ENCODE measurements at places on chromosomes 4 and X.

DNA sequence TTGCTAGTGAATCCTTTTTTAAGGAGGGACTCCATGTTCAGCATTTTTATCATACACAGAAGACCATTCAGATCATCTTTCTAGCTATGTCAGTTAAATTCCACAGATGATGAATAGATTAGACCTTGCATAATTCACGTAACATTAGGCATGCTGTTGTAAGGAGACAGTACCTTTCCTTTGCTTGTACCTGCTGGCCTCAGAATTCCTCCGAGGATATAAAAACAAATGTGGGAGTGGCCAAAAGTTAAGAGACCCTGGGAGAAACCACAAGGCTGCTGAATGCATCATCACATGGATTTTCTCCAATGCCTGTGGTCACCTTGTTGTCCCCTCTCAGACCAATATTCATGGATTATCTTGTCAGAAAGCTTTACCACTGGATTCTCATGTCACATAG, 201.4 kb downstream of the MAGEB17 start:
- peak; percentile 8 for DNase-seq

DNA sequence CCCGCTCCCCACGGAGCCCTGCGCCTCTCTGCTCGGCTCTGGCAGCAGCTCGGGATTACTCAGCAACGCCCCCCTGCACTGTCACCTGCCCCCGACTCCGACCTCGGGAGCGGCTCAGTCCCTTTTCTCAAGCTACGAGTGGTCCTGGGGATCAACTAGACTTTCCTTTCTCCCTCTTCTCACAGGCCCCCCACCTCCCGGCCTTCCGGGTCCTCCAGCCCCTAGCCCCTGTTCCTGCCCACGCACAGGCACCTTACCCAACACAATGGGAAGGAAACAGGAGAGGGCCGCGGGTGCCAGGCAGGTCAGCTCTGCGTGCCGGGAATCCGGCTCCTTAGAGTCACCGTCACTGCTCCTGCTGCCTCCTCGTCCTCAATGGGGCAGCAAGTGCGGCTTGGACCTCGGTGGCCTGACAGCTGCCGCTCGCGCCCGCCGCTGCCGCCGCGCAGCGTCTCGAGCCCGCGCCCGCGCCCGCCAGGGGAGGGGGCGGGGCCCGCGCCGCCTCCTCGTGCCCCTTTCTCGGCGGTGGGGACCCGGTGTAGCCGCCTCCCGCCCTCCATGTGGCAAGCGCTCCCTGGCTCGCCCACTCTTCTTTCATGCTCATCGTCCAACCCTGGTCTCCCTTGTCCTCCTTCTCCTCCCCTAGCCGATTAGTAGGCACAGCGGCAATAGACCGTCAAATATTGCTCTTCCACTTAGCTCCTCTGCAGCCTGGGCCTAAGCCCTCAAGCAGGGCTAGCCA, at the start of gene RAB9B:
Gene RAB9B, minus strand, starts transcription at position 455 of the 742 bp plus-strand sequence. CDS start 6,473 bp downstream, outside the sequence.
- DNase-seq: peak; percentile 18

DNA sequence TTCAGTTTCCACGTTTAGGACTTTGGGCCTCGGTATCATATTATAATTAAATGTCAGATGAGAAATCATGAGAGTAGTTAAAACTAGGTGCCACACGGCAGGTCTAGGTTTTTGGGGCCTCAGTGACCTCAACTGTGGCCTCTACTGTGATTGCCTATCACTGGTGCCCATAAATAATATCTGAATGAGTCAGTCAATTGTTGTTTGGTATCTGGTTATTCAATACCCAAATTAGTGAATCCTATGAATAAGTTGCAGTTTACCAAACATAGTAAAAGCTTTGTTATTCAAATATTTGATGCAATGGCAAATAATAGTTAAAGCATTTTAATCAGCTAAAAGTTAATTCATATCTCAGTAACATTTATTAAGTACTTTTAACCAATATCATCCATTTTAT, 188.8 kb downstream of the PPP3CA start:
- DNase-seq: no peak

DNA sequence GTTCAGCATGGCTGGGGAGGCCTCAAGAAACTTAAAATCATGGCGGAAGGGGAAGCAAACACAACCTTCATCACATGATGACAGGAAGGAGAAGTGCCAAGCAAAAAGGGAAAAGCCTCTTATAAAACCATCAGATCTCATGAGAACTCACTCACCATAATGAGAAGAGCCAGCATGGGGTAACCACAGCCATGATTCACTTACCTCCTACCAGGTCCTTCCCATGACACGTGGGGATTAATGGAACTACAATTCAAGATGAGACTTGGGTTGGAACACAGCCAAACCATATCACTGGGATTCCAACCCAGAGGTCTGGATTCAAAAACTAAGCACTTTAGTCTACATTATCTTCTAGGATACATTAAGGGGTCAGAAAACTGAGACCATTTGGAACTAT, 609.6 kb upstream of the SPANXN1 start:
- DNase-seq: no peak

DNA sequence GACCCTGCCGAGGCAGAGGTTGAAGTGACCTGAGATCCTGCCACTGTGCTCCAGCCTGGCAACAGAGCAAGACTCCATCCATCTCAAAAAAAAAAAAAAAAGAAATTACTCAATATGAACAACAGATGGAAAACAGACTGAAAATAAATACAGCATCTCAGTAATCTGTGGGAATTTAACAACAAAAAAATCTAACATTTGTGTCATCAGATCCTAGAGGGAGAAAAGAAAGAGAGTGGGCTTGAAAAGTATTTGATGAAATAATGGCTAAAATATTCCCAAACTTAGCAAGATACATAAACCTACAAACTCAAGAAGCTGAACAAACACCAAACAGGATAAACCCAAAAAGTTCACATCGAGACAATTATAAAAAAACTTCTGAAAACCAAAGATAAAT, 84.7 kb downstream of the CENPC start:
- no peak for DNase-seq

DNA sequence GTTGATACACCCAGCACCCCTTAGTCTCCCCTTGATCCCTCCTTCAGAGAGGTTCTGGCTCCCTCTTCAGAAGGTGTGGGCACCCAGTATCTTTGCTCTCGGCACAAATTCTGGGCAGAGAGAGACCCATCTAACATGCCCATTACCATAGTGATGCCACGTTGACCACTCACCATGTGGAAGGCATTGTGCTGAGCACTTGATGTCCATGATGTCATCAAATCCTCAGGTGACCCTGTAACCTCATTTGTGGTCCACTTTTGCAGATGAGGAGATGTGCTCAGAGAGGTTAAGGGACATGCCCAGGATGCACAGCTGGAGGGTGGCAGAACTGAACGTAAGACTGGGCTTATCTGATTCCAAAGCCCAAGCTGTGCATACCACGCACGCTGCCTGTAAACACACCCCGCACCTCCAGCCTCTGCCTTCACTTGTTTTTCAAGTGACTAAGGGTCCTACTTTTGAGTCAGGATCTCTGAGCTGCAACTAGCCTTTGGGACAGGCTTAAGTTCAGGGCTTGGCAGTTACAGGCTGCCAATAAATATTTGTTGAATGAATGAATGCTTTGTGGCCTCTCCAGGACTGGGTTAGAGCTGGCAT, 55.2 kb downstream of the HTRA3 start:
- DNase-seq: no peak

DNA sequence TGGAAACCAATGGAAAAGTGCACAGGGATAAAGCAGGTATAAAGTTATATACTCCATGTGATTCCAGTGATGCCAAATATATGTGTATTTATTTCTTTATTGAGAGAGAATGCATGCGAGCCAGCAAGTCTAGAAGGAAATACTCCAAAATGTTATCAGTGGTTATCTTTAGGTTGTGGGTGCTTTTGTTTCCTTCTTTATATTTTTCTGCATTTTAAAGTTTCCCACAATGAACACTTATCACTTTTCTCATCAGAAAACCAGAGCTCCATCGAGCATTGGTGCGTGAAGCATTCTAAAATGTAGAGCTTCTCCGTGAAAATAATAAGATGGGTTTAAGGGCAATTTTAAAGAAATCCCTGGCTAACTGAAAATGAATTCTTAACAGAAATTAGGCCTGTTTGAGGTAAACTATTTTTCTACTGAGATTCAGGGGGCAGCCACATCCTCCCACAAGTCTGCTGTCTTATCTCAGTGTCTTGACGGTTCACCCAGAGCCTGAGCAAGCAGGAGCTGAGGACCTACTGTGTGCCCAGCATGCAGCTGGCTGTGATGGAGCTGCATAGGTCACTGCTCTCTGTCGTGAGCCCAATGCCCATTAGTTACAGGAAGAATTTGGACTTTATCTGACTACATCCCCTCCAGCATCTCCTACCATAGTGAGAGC, 18.7 kb upstream of the CD40LG start:
- DNase-seq: no peak

GRCh38 chr4:10605746-10606482, 78.7 kb downstream of the CLNK start:
- DNase-seq: peak; percentile 69

DNA sequence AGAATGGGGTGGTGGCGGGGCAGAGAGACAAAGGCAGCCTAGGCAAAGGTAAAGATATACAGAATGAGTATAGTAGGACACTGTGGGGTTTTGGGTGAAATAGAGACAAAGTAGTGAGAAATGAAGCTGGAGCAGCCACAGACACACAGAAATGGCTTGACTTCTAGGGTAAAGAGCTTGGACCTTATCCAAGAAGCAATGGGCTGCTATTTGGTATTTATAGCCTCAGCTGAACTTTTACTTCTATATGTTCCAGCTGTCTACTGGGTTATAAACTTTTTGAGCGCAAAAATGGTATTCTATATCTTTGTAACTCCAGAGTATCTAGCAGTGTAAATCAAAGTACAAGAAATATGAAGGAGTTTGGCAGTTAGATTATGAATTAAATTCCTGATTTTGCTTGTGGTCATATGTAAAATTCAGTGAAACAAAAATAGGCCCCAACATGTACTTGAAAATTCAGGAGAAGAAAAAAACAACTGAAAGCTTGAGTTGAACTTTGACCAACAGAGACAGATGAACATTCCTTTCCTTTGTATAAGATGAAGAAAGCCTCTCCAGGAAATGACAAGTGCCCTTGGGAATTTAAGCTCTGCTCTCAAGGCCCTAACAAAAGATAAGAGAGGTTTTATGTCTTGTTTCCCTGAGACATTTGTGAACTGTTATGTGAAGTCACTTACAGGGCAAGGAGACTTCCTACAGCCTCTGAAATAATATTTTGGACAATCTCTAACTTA, 354.1 kb downstream of the CHIC1 start:
- peak; percentile 77 for DNase-seq

GRCh38 chr4:22551550-22551949, 35.7 kb upstream of the ADGRA3 start:
- DNase-seq: no peak

- no peak for DNase-seq
Observed at GRCh38 chrX:108732630-108733321, 3.6 kb downstream of the IRS4 start.

GRCh38 chrX:154096140-154097002, 1.1 kb downstream of the MECP2 start:
- DNase-seq: peak; percentile 2

- peak; percentile 96 for DNase-seq
Observed at GRCh38 chr4:52822972-52823701, 39.0 kb upstream of the RASL11B start.

DNA sequence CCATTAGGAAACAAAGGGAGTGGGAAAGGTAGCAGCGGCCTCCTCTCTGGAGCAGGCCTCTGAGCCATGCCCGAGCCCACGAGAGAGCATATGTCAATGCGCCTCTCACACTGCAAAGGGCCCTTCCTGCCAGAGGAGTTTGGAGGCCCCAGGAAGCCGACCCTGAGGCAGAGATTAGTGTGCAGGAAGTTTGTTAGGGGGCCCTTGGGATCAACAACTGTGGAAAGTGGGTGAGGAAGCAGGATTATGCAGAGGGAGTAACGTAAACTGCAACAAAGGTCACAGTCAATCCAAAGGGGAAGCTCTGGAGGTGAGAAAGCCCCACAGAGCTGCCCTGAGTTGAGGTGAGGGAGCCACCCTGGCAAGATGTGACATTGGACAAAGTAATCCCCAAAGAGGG, 17.4 kb downstream of the RTL5 start:
- DNase-seq: no peak

DNA sequence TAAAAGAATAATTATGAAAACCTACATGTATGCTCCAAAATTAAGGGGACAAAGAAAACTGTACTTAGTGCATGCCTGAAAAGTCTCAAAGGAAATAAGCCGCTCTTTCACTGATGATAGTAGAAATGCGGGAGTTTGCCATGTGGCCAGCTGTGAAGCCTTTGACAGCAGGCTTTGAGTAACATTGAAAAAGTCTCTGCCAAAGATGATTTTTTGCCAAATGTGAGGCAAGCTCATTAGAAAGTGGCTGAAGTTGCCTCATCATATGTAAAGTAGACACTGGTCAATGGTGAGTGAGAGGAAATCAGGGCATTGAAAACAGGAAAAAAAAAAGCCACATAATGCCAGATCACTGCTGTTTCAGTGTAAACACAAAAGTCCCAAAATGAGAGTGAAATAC, 2360.1 kb downstream of the PCDH7 start:
- no peak for DNase-seq

GRCh38 chrX:41921492-41922430, 1.6 kb downstream of the CASK start:
- peak; percentile 69 for DNase-seq

DNA sequence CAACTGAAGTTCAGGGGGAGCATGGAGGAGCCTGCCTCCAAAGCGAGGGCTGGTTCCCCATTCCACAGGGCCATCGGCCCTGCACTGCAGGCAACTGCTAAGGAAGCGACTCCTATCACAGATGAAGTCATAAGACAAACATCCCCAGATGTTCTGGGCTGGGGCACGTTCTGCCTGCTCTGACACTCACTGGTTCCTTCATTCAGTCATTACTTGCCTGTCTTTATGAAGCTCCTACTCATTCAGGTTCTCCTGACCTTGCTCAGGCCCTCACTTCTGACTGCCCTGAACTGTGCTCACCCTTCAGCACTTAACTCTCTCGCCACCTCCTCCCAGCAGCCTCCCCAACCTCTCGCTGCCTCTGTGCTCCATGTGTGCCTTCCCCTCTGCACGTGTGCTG, 2.5 kb upstream of the SLC2A9 start:
- DNase-seq: no peak

DNA sequence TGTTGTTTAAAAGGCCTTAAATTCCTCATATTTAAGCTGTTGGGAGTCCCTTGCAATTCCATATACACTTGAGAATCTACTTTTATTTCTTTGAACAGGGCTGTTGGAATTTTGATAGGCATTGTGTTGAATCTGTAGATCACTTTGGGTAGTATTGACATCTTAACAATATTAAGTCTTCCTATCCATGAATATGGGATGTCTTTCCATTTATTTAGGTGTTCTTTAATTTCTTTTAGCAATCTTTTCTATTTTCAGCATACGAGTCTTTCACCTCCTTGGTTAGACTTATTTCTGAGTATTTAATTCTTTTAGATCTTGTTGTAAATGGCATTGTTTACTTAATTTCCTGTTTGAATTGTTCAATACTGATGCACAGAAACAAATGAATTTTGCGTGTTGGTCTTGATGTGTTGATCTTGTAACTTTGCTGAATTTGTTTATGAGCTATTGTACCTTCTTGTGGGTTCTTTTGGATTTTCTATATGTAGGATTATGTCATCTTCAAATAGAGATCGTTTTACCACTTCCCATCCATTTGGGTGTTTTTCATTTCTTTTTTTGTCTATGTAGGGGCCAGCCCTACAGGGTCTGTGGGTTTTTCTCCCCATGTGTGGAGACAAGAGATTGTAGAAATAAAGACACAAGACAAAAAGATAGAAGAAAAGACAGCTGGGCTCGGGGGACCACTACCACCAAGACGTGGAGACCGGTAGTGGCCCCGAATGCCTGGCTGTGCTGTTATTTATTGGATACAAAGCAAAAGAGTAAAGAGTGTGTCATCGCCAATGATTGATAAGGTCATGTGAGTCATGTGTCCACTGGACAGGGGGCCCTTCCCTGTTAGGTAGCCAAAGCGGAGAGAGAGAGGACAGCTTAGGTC, 18.2 kb upstream of the CTBP1 start:
- DNase-seq: no peak

Measured in renal cortical epithelial cell (primary cell).